ENCODE measurements at places on chromosomes 4 and X.
A peak's percentile ranks its signal among the peaks of the same experiment; 100 is the strongest.

GRCh38 chr4:147787204-147787603 lies 55.3 kb downstream of the ARHGAP10 start:
- no peak for DNase-seq

DNA sequence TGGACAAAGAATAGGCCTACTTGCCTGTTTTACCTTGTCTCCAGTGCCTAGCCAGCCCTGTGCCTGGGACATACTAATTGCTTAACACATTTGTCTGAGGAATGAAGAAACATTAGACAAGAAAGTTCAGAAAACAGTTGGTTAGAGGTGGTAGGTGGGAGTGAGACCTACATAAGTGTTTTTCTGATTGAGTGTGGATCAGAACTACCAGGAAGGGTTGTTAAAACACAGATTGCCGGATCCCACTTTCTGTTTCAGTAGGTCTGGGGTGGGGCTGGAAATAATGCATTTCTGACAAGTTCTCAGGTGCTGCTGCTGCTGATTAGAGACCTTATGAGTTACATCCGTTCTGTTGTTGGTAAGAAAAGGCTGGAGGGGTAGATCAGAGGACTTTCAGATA lies 5.7 kb upstream of the JADE1 start:
- DNase-seq = no peak

GRCh38 chrX:149161435-149162088 lies 343.5 kb downstream of the IDS start:
- no peak for DNase-seq

- DNase-seq = no peak
Observed at GRCh38 chr4:2101346-2102044, 42.4 kb downstream of the NAT8L start.

DNA sequence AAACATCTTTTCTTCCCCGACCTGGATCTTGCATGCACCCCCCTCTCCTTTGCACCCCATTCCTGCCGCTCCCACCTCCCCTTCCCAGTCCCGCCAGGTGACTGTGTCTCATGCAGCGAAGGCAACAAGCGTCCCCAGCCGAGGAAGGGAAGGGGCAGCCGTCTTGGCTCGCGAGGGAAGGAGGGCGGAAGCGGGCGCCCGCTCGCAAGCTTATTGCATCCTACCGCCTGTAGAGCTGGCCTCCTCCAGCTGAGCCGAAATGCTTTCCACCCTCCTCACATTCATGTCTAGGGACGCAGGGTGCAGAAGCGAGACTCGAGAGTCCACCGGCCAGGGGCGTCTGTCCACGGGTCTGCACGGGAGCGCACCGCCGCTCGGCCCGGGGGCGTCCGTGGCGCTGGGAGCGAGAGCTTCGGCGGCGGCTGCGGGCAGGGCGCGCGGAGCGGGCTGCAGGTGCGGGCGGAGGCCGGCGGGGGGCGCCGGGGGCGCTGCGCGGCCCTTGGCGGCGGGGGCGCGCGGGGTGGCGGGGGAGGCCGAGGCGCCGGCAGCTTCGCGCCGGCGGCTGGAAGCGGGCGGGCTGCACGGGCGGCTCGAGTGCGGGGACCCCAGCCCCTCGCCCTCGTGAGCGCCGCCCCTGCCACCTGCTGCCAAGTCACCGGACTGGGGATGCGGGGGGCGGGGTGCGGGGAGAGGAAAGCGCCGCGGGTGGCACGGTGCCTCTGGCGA lies at the start of gene KCNIP4:
Gene KCNIP4, minus strand, starts transcription at position 426 of the 726 bp plus-strand sequence.
- no peak for DNase-seq

DNA sequence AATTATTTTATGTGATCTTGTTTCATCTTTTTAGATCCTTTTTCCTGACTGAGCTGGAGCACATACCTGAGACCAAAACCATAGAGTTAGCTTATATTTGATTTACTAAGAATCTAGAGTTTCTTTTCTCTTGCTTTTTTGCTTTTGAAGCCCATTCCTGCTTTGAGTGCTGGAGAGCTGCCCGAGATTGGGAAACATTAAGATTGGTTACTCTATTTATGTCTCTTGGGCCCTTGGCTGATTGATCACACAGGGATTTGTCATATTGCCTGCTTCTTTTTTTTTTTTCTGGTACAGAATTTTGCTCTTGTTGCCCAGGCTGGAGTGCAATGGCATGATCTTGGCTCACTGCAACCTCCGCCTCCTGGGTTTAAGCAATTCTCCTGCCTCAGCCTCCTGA lies 73.9 kb downstream of the REPS2 start:
- no peak for DNase-seq

DNA sequence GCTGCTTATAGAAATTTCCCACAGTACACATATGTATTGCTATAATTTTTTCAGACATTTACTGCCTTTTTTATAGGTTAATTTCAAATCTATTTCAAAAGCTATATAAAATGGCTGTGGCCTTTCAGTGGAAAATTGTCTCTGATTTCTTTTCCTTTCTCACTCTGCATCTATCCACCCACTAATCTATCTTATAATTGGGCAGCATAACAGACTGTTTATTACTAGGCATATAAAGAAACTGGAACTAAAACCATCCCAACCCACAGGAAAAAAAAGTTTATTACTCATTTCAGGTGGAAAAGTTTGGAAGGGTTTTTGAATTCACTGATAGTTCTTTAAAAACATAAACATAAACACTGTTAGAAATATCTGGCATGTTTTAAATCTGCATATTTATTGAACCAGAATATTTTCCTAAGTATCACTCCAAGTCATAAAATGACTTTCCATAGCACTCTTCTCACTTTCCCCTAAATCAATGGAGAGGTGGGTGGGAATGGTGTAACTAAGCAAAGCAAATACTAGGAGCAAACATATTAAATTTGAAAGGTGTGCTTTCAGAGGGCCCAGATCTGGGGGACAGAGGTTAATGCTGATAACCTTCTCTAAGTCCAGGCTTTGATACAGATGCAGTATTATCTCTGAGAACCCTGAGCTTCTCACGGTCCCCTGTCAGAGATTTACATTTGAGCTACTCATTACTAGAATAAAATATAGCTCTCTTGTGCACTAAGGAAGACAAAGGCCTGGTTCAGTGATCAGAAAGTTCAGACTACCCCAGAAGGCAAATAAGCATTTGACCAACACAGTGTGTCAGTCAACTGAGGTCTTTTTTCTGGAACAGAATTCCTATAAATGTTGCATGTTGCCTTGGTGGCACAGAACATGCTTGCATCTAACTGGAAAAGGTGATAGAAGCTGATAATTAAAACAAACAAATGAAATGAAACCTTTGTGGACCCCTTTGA lies 328.3 kb downstream of the UNC5C start:
- no peak for DNase-seq

GRCh38 chr4:15888515-15888914 lies 50.0 kb downstream of the FGFBP1 start:
- no peak for DNase-seq

DNA sequence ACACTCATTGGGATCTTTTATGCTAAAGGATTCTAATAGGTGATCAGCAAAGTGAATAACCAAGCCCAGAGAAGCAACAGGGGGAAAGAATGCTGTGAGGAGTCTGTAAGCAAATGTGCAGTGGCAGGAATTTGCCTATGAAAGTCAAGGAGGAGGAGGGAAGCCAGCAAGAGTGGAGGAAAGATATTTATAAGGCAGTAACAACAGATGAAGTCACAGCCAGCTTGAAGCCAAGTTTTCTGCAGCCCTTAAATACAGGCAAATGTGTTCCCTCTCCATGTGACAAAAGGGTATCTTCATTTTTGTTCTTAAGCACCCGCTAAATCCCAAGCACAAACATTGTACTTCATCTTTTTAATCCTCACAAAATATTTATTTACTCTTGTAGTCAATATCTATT lies 275.0 kb upstream of the CLNK start:
- DNase-seq = no peak

- DNase-seq = no peak
Observed at GRCh38 chr4:177441061-177441802, 1.0 kb downstream of the AGA start.

- DNase-seq = no peak
Observed at GRCh38 chr4:79650217-79650616, 242.2 kb upstream of the GK2 start.

- no peak for DNase-seq
Observed at GRCh38 chr4:168797738-168798375, 212.2 kb downstream of the CBR4 start.

GRCh38 chr4:178602833-178603232 lies 1160.6 kb upstream of the AGA start:
- DNase-seq = no peak

DNA sequence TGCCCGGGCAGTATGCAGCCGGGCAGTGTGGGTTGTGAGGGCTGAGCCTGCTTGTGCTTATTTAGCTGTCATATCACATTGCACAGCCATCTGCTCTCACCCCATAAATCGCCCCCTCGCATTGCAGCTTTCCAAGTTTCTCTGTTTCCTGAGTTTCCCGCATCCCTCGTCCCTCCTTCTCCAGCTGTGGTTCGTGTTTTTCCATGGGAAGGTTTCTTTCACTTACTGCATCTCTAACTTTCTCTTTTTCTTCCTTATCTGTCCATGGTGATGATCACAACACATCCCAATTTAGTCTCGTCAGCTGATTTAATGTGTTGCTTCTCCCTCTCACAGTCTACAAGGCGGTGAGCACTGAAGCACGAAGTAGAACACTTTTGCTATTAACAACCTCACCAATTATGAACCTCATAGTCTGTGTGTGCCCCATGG lies 118.1 kb downstream of the ENPP6 start:
- no peak for DNase-seq

GRCh38 chr4:103410386-103410785 lies 212.2 kb upstream of the CENPE start:
- DNase-seq = no peak

DNA sequence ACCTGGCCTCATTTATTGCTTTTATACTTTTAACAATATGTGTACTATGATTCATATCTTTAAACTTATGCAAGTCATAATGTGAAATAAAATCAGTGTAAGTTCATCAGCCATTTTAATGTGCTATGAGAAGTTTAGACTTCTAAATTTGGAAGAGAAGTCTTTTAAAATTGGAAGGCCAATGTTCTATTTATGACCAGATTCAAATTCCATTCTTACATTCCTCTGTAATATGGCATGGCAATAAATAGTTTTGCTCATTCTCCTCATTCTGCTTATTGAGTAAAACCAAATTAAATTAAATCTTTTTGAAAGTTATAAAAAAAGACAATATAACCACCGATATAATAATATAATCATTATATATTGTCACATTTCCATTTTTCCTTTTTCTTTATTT lies 126.2 kb downstream of the SORBS2 start:
- no peak for DNase-seq

GRCh38 chr4:51843309-51844152 lies 578 bp downstream of the DCUN1D4 start:
- DNase-seq = peak; percentile 90

GRCh38 chrX:129631849-129632248 lies 22.9 kb downstream of the APLN start:
- no peak for DNase-seq

GRCh38 chrX:149007423-149007822 lies 497.7 kb downstream of the IDS start:
- no peak for DNase-seq

- DNase-seq = no peak
Observed at GRCh38 chrX:55357236-55357635, 92.5 kb upstream of the PAGE3 start.

- no peak for DNase-seq
Observed at GRCh38 chrX:153411255-153411987, at the start of gene ZFP92. Gene ZFP92 (plus strand): TSS chrX:153411472. CDS start chrX:153418323, 6,851 bp downstream.

DNA sequence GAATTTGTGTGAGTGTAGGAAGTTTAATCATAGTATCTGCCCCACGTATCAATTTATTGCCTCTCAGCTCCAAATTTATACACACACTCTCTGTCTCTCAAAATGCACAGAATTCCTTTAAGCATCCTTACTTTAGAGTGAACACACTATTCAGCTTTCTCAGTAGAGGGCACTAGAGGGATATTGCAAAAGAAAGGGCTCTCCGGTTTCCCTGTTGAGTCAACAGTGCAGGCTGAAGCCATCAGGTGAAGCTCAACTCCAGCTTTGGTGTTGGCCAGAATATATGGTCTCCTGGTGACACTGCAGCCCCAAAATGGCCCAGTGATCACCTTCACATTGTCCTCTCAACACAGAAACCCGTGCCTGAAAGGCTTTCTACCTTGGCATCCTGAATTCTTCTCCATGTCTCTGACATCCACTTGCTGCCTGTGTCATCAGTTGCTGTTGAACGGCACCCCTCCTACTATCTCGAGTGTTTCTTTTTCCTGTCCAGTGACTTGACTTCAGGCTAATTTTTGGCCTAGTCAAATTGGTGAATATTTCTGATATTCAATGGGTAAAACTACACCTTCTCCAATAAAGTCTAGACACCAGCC lies 670.5 kb downstream of the GABRG1 start:
- DNase-seq = no peak

DNA sequence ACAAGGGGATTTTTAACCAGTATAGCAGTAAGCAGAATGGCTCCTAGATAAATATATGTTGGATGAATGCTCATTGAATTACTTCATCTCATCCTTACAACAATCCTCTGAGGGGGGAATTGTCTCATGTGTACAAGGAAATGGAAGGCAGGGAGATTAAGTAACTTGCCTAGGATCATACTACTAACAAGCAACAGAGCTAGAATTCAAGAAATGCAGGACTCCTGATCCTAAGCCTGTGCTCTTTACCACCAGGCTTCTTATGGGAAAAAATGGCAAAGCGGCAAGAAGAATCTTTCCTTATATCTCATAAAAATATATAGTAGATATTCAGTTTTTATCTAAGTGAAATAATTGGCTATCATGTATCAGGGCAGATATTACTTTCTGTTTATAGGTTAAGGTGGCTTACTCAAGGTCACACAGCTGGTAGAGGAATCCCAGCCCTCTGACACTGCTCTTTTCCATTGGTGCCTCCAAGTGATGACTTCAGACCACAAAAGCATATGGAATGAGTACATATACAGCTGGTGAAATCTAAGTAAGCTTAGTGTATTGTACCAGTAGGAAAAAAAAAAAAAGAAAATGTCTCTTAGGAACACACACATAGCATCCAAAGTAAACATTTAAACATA lies 2.1 kb downstream of the ABHD18 start:
- no peak for DNase-seq

GRCh38 chr4:40544221-40544620 lies 85.4 kb downstream of the RBM47 start:
- DNase-seq = no peak

Measured in tibial artery (tissue), 4 donors.